ENCODE measurements at places on chromosomes 3 and 15.

DNA sequence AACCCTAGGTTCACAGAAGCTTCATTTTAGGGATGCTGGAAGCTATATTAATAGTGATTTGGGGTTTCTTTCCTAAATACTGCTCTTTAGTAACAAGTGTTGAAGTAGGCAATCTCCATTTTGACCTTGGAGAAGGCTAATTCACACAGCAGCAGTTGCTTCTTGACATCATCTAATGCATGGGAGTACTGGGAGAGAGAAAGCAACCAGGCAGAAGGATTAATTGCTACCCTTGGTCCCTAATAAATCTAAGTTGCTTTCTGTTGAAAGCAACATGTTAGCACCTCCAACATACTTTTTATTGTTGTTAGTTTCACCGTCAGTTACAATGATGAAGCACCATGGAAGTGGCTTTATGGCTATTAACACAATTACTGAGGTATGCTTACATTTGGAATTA is 96.2 kb downstream of the ADAMTS9 start:
- no peak for DNase-seq

DNA sequence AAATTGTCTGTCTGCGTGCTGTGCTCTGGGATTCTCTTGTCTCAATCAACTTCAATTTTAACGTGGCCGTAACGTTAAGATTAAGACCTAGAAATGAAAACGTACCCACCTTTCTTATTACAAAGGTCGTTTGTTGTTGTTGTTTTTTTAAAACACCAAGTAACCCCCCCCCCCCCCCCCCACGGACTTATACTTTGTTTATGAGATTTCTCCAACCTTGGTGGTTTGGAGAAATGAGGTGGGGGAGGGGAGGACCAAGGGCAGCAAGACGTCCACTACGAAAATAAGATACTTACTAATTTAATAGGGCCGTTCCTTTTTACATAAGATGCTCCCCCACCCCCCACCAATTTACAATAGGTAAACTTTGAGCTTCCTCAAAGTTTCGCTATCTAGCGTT is 244.4 kb upstream of the TOPAZ1 start:
- DNase-seq: no peak

GRCh38 chr15:54307926-54308325 is 329.7 kb downstream of the UNC13C start:
- no peak for DNase-seq

DNA sequence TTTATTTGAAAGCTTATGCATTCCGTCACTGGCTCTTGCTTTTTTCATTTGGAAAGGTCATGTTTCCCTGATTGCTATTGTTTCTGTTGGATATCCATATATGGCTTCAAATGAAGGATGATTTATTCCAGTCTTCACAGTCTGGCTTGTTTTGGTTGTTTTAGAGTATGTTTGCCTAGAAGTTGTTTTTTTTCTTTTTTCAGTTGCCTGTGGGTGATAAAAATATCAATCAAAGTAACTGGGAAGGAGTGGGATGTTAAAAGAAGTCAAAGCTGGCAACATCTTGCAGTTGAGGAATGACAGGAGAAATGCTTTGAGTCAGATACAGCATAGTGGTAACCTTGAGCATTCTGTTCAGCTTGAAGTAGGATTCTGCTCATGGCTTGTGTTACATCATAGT is 610.5 kb downstream of the PLOD2 start:
- no peak for DNase-seq

DNA sequence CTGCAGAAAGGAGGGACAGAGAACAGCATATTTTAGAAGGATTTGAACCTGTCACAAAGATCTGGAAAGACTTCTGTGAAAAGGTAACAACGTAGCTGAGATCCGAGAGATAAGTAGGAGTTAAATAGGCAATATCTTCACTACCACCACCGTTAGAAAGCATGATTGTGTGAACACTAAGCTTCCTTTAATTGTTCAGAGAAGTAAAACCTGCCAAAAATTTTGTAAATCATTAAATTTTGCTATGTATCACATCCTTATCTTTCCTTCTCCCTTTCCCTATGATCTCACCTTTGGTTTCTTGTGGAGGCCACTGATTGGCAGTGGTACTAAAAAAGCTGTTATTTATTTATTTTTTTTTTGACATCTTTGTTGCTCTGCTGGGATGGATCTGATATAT is 346.9 kb downstream of the NLGN1 start:
- DNase-seq: no peak

- peak; percentile 84 for DNase-seq
Observed at GRCh38 chr15:80152896-80153876, at the start of gene FAH. Gene FAH (plus strand): TSS chr15:80152999. CDS start chr15:80153055, 56 bp downstream.

DNA sequence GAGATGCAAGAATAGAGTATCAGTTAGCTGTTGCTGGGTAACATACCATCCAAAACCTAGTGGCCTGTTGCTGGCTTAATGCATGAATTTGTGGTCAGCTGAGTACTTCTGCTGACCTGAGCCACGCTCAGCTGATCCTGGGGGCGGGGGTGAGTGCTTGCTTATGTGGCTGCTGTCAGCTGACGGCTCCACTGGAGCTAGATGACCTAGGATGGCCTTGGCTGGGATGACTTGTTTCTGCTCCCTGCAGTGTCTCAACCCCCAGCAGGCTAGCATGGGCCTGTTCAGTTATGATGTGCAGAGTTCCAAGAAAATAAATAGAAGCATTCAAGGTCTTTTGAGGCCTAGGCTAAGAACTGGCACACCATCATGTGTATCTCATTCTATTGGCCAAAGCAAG is 63.9 kb downstream of the FBLN2 start:
- no peak for DNase-seq
